ENCODE measurements at places on chromosomes 6 and 20. TPM values are rescaled to one million over a fixed set of nuclear protein-coding genes. Genes with fewer than 3 reads are reported as not detected.

Gene ADGB
- total RNA-seq, result not detected

Gene GDAP1L1
- total RNA-seq, result not detected

DNA sequence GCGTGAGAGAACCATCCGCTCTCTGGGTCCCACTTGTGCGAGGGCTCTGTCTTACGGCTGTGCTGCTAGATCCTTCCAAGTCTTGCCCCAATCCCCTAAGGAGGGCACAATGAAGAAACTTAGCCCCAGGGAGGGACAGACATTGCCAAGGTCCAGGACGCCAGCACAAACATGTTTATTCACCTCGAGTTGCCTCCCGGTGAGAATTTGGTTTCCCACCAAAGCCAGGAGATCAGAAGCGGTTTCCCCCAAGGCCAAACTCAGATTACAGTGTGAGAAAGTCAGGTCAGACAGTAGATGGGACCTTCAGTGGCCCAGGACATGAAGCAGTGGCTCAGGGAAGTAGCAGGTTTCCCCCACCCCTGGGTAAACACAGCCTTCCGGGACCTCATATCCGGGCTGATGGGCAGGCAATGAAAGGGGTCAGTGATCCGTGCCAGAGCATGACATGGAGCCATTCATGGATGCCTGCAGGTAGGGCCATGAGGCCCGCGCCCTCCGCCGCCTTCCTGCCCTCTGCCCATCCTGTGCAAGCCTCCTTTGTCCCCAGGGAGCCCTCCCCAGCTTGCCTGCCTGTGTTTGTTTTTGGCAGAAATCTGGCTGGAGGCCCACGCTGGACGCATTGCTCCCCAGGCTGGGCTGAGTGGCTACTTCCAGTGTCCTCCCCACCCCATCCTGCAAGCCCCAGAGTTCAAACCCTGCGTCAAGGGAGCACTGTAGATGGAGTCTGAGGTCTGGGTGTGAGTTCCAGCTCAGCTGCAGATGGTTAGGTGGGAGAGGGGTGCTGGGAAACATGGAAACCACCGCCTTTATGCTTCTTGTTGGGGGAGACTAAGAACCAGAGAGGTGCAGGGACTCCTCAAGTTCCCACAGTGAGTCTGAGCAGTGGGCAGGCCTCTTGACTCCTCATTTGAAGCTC lies 2.0 kb downstream of the BPIFB2 start:
- DNase-seq, result no peak

DNA sequence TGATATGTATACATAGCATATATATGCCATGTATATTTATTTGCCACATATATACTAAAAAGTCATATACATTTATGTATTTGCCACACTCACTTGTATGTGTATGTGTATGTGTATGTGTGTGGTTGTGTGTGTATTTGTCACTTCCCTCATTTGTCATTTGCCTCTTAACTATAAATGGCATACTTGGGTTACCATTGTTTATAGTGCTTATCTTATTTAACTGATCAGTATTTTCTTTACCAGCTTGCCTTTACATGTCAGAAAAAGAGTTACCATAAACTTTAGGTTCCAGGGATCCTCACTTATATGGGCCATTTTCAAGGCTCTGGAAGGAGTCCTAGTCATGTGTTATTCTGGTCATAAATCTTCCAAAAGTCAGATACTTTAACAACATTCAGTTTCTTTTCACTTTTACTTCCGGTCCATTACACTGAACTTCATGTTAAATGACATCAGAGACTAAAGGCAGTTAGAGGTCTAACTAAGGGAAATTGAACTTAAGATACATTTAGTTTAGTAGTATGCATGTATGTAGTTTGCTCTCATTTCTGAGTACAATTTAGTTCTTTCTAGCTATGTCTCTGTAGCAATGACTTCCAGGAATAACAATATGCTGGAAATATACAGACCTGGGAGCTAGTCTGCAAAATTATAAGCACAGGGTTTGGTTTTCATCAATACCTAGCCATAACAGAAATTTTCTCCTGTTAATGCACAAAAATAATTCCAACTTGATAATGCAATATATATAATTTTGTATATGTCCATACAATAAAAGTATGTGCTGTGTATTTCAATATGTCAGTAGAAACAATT lies 33.7 kb upstream of the HIVEP1 start:
- DNase-seq, result peak; percentile 8

DNA sequence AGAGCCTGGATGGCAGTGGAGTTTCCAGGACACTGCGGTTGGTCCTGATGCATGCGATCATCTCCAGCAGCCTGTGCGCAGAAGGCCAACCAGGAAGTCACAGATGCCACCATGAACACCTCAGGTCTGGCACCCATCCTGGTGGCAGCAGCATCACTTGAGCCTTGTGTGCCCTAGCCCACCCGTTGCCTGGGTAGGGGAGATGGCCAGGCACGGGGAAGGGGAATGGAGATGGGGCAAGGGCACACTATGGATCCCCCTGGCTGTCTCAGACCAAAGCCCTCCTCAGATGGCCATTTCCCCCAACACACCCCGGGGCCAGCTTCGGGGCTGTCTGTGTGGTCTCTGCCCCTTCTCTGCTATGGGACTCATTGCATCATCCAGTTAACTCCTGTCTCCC lies 58.3 kb downstream of the GNAS-AS1 start:
- DNase-seq, result no peak

- no peak for DNase-seq
Measured at GRCh38 chr6:16477367-16478149, 239.2 kb downstream of the GMPR start.

Gene TRIM40
- not detected for total RNA-seq

Gene KCNG1
- not detected for total RNA-seq

DNA sequence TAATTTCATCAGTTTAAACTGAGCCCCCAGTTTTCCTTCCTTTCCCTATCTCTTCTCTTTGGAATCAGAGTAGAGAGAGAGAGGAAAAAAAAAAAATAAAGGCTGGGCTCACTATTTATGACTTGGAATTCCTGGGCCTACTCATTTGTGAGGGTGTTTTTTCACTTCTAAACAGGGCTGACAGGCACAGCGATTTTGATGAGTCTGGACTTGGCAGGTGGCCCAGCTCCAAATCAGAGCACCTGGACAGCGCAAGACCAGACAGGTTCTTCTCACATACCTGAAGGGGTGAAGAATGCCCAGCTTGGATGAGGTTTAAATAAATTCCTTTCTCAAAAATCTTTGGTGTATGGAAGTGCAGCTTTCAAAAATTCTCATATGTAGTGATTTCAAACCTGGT lies 122.2 kb downstream of the KIF13A start:
- no peak for DNase-seq

GRCh38 chr20:25285856-25286798 lies 38.2 kb downstream of the PYGB start:
- DNase-seq, result no peak

DNA sequence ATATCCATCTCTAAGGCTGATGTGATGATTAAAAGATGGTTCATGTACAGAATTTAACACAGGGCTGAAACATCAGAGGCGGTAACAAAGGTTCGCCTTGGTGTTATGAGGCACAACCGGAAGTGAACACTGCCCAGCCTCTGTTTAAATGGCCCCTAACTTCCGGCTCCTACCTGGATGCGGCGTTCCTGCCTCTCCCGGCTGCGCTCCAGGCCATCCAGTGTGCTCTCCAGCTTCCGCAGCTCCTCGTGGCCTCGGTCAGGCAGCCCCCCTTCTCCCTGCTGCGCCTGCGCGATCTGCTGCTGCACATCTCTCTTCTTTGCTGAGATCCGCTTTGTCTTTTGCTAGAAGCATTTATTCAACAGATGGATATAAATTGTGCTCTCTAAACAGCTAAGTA lies 195.3 kb downstream of the SYNE1 start:
- DNase-seq, result no peak

GRCh38 chr6:150627585-150628025 lies 27.9 kb downstream of the PLEKHG1 start:
- DNase-seq, result no peak

GRCh38 chr6:146305092-146305491 lies 238.5 kb upstream of the RAB32 start:
- DNase-seq, result no peak

Gene MCHR2
- not detected for total RNA-seq

GRCh38 chr20:36491901-36492617 lies 49.3 kb upstream of the MYL9 start:
- DNase-seq, result peak; percentile 48

- no peak for DNase-seq
Measured at GRCh38 chr6:20436719-20437118, 35.0 kb downstream of the E2F3 start.

DNA sequence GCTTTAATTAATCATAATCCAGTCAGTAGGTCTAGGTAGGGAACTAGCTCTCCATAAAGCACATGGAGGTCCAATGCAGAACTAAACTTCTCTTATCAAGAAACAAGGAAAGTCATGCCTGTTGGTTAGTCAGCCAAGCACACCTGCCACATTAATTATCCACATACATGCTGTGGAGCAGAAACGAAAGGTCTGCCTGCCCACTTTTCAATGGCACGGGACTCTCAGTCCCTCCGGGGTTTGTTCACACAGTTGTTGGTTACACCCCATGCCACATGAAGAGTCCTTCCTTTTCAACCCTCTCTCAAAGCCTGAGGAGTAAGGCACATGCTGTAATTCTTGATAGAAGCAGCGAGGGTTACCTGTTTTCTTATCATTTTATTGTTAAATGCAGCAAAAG lies 1096.4 kb upstream of the MAP3K7 start:
- no peak for DNase-seq

DNA sequence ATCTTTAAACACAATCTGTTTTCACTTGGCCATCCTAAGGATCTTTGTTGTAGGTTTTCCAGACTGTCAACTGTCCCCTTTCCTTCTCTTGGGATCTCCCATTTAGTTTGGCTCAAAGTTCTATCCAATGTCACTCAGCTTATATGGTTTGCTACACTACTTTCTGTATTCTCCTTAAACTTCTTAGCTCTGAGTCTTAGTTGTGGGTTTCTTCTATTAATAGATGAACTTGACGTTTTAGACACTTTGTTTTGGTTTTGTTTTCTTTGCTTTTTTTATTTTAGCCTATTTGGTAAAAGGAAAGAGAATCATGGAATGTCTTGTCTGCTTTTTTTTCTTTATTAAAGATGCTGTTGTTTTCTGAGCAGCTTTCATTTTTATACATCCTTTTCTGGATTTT lies 11.4 kb downstream of the RMND1 start:
- DNase-seq, result no peak

- peak; percentile 43 for DNase-seq
Measured at GRCh38 chr6:30615958-30616810, 859 bp downstream of the PPP1R10 start.

DNA sequence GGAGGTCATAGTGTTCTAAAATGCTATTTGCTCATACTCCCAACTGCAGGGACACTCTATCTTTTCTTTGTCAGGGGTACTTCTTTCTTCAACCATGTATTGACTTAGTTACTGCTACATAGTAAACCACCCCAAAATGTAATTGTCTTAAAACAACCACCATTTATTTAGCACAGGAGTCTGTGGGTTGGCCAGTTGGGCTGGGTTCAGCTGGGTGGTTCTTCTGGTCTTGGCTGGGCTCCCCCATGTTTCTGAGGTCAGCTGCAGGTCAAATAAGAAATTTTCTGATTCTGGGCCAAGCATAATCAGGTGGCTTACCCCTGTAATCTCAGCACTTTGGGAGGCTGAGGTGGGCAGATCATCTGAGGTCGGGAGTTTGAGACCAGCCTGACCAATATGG lies 220.0 kb upstream of the BTBD3 start:
- no peak for DNase-seq

Gene CALHM4
- total RNA-seq, result not detected

- no peak for DNase-seq
Measured at GRCh38 chr6:14863902-14864850, 381.7 kb upstream of the JARID2 start.

DNA sequence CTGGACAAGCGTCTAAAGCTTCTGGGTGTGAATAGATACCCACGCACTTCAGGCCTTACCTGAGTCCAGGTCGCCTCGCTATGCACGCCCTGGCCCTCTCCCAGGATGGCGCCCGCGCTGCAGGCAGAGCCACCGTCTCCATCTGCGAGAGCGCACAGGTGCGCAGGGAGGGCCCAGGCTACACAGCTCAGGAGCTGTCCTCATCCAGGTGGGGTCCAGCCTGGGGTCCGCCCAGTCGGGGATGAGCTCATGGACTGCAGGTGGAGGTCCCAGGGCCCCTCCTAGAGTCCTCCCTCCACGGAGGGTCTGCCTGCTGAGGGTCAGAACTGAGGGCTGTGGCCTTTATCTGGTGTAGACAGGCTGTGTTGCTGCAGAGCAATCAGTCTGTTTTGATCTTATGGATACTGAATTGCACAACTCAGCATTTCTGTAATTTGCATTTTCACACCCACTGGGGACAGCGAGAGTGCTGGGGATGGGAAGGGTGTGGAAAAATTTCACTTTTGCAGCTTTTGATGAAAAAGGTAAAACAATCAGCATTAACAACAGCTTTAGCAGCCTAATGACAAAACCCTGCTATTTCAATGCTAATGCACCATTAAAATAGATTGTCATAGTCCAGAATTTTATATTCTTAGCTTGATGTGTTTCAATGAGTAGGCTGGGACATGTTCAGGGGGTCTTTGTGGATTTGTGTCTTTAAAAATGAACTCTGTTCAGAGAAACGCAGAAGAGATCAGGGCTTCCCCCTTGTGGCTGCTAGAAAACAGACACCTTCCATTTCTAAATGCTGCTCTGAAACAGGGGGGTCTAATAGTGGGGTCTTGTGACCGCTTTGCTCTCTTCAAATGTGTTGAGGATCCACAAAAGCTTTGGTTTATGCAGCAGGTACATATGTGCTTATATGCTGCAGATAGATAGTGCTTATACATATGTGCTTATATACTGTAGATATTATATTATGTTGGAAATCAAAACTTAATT lies 77.8 kb upstream of the PHACTR3 start:
- no peak for DNase-seq

- no peak for DNase-seq
Measured at GRCh38 chr6:162613310-162613709, 114.3 kb downstream of the PRKN start.

DNA sequence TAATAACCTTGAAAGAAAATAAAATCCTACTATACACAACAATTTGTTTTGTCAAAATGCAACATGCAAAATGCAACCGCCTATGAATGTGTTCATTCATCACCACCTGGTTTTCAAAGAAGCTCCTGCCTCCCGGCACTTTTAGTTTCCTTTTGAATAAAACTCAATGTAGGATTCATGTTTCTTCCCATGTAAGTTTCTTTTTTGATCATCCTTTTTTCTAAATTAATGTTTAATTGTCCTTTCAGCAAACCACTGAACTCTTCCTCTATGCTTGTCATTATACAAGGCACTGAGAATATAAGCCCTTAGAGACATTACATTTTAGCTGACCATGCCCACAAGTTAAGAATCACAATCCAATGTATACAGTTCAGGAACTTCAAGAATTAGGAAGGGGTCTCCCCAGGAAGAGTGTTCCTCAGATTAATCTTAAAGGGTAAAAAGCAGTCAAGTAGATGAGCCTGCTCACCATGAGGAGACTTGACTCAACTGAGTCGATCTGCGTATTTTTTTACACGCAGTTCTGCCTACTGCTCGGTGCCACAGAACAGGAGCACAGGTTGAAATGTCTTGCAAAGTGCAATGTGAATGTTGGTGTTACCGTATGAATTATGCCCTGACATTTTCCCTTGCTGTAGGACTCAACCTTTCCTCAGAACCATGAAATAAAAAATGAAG lies 7.2 kb upstream of the THEMIS start:
- no peak for DNase-seq

Gene WFDC2
- not detected for total RNA-seq

GRCh38 chr6:164926686-164927085 lies 382.7 kb downstream of the C6orf118 start:
- no peak for DNase-seq

GRCh38 chr6:70838907-70839285 lies 118.0 kb downstream of the B3GAT2 start:
- DNase-seq, result no peak

Gene BMP5
- not detected for total RNA-seq

Data from CD4-positive, alpha-beta T cell (primary cell).